ENCODE measurements at places on chromosomes 3 and 15. TPM values are rescaled to one million over a fixed set of nuclear protein-coding genes. Genes with fewer than 3 reads are reported as not detected.
A peak's percentile ranks its signal among the peaks of the same experiment; 100 is the strongest.

DNA sequence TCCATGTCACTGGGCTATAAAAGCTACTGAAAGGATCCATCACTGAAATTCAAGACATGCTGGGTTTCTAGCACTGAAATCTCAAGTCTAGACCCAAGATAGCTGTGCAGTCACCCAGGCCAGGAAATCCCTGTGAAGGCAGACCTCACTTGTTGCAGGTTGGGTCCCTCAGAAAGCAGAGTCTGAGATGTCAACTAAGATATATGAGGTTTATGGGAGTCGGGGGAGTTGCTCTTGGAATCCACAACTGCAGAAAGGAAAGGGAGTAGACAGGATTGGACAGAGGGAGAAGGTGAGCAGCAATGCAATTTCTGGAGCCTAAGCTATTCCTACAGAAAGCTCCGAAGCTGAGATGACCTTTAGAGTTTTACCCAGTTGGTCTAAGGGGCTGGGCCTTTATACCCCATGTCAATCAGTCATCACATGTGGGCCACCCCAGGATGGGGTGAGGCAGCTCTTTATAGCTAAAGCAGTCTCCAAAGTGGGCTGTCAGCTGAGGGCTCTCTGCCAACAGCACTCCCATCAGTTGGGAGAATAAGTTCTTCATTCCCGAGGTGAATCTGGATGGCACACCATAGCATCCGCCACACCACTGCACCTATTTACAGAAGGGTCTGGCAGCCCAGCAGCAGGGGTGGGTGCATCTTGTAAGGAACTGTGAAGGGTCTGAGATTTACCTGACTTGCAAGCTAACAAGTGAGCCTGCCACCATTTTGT, 52.3 kb upstream of the ACVR2B start:
- no peak for DNase-seq
- no peaks in the 10 kb centered on the region for H3K27me3 ChIP-seq
- no peaks in the 10 kb centered on the region for H3K4me1 ChIP-seq
- no peak overlapping the region for H3K4me3 ChIP-seq
- H3K27ac ChIP-seq, result no peak overlapping the region
- peaks cover 12% of the 10 kb centered on the region for H3K36me3 ChIP-seq

Gene HES1
- 40.3 TPM for total RNA-seq

- H3K36me3 ChIP-seq, result no peaks in the 10 kb centered on the region
- peaks cover 14% of the 10 kb centered on the region for H3K27me3 ChIP-seq
- no peak overlapping the region for H3K4me3 ChIP-seq
- H3K4me1 ChIP-seq, result peaks cover 31% of the 10 kb centered on the region
Measured at GRCh38 chr15:96978937-96979473, 648.5 kb downstream of the NR2F2 start.

DNA sequence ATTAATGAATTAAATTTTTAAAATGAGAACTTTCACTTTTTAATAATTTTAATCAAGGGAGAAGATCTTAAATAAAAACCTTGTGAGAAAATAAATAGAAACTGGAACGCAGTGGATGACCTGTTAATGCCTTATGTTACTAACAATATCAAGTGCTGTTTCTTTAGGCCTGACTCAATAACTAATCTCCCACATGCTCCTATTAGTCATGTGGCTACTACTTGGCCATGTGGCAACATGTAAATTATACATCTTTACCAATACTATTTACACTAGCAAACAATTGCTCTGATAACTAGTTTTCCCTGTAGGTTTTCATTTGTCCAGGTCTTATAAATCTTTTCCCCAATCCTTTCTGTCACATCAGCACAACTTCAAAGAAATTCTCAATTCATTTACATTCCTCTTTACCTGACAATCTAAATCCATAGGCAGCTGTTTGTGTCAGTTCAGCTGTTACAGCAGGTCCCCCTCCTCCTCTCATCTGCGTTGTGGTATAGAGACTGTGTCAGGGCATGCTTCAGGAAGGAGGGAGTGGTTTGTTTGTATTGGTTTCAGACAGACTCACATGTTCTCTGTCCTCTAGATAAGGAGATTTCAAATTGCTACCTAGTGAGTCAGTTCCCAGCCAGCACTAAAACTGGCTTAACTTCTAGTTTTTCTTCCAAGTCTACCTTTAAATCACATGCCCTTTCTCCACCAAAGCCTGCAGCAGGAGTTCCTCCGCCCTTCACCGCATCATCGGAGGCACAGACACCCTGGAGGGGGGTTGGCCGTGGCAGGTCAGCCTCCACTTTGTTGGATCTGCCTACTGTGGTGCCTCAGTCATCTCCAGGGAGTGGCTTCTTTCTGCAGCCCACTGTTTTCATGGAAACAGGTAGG, 11.3 kb upstream of the C3orf52 start:
- no peak overlapping the region for H3K4me3 ChIP-seq
- H3K27ac ChIP-seq, result no peak overlapping the region
- no peak for DNase-seq
- no peaks in the 10 kb centered on the region for H3K36me3 ChIP-seq
- peaks cover 7% of the 10 kb centered on the region for H3K4me1 ChIP-seq
- H3K27me3 ChIP-seq, result no peaks in the 10 kb centered on the region

DNA sequence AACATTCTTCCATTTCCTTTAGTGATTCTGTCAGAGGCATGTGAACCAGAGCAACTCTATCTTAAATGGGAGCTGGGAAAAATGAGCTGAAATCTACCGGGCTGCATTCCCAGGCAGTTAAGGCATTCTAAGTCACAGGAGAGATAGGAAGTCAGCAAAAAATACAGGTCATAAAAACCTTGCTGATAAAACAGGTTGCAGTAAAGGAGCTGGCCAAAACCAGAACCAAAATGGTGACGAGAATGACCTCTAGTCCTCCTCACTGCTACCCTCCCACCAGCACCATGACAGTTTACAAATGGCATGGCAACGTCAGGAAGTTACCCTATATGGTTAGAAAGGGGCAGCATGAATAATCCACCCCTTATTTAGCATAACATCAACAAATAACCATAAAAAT, 66.4 kb downstream of the B3GALNT1 start:
- H3K27me3 ChIP-seq, result no peaks in the 10 kb centered on the region
- peaks cover 8% of the 10 kb centered on the region for H3K4me1 ChIP-seq
- H3K36me3 ChIP-seq, result no peaks in the 10 kb centered on the region
- no peak for DNase-seq
- no peak overlapping the region for H3K27ac ChIP-seq

DNA sequence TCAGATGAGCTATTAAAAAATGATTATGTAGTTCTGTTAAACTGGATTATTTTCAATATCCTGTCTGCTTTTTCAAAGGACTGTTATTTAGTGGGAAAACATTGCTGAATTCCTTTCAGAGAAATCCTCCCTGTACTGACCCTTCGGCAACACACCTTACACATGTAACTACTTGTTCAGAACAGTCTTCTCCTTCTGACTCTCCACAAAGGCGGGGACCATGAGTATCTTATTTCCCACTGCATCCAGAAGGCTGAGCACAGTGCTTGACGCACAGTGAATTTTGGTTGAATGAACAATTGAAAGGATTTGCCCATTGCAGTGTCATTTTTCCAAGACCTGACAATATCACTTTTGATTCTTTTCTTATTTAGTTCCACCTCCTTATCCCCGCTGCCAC, 23.1 kb upstream of the CFAP161 start:
- no peaks in the 10 kb centered on the region for H3K27me3 ChIP-seq
- H3K4me1 ChIP-seq, result peaks cover 13% of the 10 kb centered on the region
- DNase-seq, result no peak

Gene IQCH
- total RNA-seq, result 1.0 TPM

Gene MORC1
- not detected for total RNA-seq

Gene ADIPOQ
- total RNA-seq, result not detected

DNA sequence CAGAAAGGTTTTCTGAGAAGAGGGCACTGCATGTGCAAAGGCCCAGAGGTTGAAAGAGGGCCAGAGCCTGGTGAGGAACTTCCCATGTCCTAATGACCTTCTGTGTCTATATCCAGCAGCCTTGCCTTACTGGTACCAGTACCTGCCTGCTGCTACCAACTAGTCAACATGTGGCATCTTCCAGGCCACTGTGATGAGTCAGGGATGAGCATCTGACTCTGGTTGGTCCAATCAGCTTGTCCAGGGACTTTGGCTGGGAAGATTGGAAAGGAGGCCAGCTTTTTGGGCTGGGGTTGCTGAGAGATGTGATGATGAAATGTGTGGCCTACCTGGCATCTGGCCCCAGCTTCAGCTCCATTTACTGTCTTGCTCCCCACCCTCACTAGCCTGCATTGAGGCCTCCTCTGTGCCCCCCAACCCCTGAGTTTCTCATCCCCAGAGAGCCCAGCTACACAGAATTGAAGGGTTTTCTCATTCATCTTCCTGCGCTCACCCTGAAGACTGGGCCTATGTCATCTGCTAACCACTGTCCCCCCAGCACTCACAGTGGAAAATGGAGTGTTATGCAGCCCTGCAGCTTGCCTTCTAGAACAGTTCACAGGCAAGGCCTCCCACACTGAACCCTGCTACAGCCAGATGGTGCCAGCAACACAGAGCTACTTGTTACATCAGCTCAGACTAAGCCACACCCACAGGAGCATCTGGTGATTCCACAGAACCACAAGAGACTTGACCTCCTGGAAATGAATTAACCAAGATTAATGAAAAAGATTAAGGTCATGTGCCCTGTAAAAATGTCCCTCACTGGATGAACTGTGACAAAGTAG, 1.3 kb upstream of the TWF2 start:
- H3K36me3 ChIP-seq, result no peaks in the 10 kb centered on the region
- DNase-seq, result peak; percentile 72

GRCh38 chr3:188468662-188469061, 314.7 kb downstream of the LPP start:
- no peak for DNase-seq
- H3K36me3 ChIP-seq, result no peaks in the 10 kb centered on the region
- H3K4me3 ChIP-seq, result no peak overlapping the region
- no peaks in the 10 kb centered on the region for H3K4me1 ChIP-seq
- H3K27me3 ChIP-seq, result no peaks in the 10 kb centered on the region

Gene ZNF197
- total RNA-seq, result 18.9 TPM

DNA sequence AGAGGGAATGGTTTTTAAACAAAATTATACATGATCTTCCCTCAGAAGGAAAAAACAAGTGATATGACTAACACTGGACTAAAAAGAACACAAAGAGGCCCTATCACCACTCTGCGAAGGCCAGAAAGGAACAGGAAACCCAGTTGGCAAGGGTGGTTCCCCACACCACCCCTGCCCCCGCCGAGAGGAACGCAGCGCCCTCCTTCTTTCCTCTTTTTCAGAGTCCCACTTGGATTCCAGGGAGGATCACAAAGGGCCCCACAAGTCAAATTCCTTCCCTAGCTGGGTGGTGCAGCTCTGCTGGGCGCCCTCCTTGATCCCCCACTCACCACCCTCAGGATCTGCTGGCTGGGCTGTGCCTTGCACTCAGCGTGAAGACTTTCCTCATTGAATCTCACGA, 29.8 kb downstream of the PLA1A start:
- peak; percentile 15 for DNase-seq
- no peaks in the 10 kb centered on the region for H3K27me3 ChIP-seq
- H3K4me3 ChIP-seq, result no peak overlapping the region
- H3K36me3 ChIP-seq, result no peaks in the 10 kb centered on the region

GRCh38 chr15:35393398-35393797, 152.6 kb downstream of the DPH6 start:
- H3K27ac ChIP-seq, result no peak overlapping the region
- DNase-seq, result no peak

Gene RARB
- total RNA-seq, result 0.14 TPM

DNA sequence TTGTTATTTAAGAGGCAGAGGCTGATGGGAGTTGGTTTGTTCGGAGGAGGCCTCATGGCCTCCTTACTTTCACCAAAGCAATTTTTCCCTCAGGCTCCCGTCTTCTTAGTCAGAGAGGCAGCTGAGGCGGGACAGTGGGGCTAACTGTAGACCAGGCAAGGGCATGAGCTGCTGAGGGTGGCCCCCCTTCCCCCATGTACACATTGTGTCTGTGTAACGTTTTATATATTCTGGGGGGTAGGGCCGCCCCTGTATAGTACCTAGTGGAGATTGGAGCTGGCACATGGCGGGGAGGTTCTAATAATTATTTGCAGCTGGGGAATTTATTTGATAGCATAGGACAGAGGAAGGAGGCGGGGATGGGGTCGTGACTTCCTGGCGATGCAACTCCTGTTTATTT, 35.1 kb downstream of the NGRN start:
- no peak for DNase-seq
- no peaks in the 10 kb centered on the region for H3K27me3 ChIP-seq
- peaks cover 6% of the 10 kb centered on the region for H3K4me1 ChIP-seq
- H3K27ac ChIP-seq, result no peak overlapping the region

Gene ALDH1L1
- 0.82 TPM for total RNA-seq

DNA sequence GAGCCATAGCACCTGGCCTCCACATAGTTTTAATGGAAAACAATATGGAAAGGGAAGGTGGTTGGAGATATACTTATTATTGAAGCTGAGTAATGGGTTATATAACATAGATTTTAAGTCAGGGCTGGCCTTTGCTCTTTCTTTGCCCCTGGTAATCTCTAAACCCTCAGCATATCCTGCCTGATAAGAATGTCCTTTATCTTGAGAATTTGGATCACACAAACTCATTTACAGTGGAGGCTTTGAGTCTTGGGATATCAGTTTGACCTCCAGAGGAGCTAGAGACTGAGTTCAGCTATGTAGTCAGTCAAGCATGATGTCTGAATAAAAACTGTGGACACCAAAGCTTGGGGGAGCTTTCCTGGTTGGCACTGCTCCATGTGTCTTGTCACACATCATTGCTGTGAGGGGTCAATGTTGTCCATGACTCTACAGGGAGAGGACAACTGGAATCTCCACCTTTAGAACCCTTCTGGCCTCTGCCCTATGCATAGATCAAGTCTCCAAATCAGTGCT, 9.0 kb upstream of the C3orf33 start:
- H3K4me1 ChIP-seq, result no peaks in the 10 kb centered on the region
- no peaks in the 10 kb centered on the region for H3K36me3 ChIP-seq
- H3K27me3 ChIP-seq, result no peaks in the 10 kb centered on the region

- no peaks in the 10 kb centered on the region for H3K27me3 ChIP-seq
- peak; percentile 91 for DNase-seq
- no peak overlapping the region for H3K27ac ChIP-seq
- H3K4me3 ChIP-seq, result no peak overlapping the region
- no peaks in the 10 kb centered on the region for H3K36me3 ChIP-seq
Measured at GRCh38 chr15:77907824-77908751, 169.4 kb downstream of the TBC1D2B start.

Gene MRAS
- total RNA-seq, result 9.1 TPM

- no peak for DNase-seq
- H3K4me3 ChIP-seq, result no peak overlapping the region
- no peaks in the 10 kb centered on the region for H3K4me1 ChIP-seq
- H3K27me3 ChIP-seq, result no peaks in the 10 kb centered on the region
- no peaks in the 10 kb centered on the region for H3K36me3 ChIP-seq
Measured at GRCh38 chr3:101811875-101812274, 32.9 kb downstream of the NXPE3 start.
